Left ventricle myocardium inferior (tissue), 1 donor: ENCODE measurements at places on chromosomes 6 and 20.

DNA sequence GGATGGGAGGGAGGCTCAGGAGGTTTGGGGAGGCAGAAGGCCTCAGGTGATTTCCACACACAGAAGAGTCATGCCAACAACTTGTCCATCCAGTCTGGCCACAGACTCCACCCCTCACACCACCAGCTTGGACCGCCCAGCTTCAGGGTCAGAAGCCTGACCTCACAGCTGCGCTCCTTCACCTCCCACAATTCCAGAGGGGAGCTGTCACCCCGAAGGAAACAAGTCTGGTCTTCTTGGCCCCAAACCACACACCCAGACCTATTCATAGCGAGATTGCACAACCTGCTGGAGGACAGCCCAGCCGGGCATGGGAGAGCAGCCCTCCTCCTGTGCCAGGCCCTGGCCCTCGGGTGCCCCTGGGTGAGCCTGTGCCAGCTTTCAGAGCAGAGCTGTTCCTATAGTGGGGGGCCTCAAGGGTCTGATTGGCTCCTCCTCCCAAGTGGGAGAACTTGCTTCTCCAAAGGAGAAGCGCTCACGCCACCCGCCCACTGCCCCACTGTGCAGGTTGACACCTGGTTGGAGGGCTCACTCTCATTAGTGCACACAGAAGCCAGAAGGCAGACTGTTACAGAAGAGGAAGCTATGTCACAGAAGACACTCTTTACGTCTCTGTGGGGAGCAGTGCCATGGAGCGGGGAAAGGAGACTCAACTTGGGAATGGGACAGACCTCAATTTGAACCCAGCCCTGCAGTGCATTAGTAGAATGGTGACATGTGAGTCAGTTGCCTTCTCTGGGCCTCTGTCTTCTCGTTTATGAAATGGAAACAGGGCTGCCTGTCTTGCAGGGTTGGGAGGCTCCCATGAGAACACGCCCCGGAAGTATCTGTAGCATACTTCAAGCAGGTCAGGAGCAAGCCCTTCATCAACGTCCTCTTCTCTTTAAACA, 128.8 kb downstream of the FOXO3 start:
- peaks cover 80% of the 10 kb centered on the region for H3K4me1 ChIP-seq
- DNase-seq: peak; percentile 88
- H3K4me3 ChIP-seq: no peak overlapping the region
- peak overlapping the region; percentile 80 for H3K27ac ChIP-seq

- peaks cover 13% of the 10 kb centered on the region for H3K27me3 ChIP-seq
- no peak overlapping the region for H3K4me3 ChIP-seq
- no peak for DNase-seq
- H3K4me1 ChIP-seq: no peaks in the 10 kb centered on the region
- no peak overlapping the region for H3K27ac ChIP-seq
- no peaks in the 10 kb centered on the region for H3K36me3 ChIP-seq
Measured at GRCh38 chr6:39388606-39389483, 66.3 kb upstream of the KCNK16 start.

GRCh38 chr20:62887152-62887859, 25.7 kb upstream of the TCFL5 start:
- peaks cover 56% of the 10 kb centered on the region for H3K36me3 ChIP-seq
- H3K4me3 ChIP-seq: no peak overlapping the region
- H3K27ac ChIP-seq: peak overlapping the region; percentile 20
- peaks cover 13% of the 10 kb centered on the region for H3K4me1 ChIP-seq
- no peaks in the 10 kb centered on the region for H3K27me3 ChIP-seq

DNA sequence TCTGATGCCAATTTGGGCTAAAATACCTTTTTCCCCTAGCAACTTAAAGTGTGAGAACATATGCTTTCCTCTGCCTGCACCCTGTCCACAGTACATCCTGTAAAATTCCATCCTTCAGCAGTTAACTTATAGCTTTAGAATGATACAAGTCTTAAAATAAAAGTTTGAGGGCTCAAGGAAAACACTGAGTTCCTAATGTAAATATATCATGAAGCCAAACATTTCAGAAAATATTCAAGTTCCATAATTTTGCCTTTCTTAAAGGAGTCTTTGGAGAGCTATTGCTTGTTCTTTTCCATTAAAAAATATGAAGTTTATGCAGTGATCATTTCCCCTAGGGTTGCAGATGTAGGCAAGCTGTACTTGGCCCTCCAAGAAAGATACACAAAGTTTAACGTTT, 303.8 kb downstream of the COL12A1 start:
- H3K36me3 ChIP-seq: no peaks in the 10 kb centered on the region
- no peaks in the 10 kb centered on the region for H3K4me1 ChIP-seq
- no peak overlapping the region for H3K4me3 ChIP-seq
- H3K27ac ChIP-seq: no peak overlapping the region
- H3K27me3 ChIP-seq: no peaks in the 10 kb centered on the region
- no peak for DNase-seq

- DNase-seq: no peak
- no peak overlapping the region for H3K4me3 ChIP-seq
- no peak overlapping the region for H3K27ac ChIP-seq
- H3K4me1 ChIP-seq: peaks cover 18% of the 10 kb centered on the region
- peaks cover 17% of the 10 kb centered on the region for H3K36me3 ChIP-seq
Measured at GRCh38 chr6:26472549-26473290, 15.0 kb downstream of the BTN2A1 start.

GRCh38 chr6:41122373-41122772, 31.8 kb downstream of the TREML1 start:
- no peaks in the 10 kb centered on the region for H3K4me1 ChIP-seq
- H3K36me3 ChIP-seq: peaks cover 35% of the 10 kb centered on the region
- no peaks in the 10 kb centered on the region for H3K27me3 ChIP-seq
- H3K27ac ChIP-seq: no peak overlapping the region

DNA sequence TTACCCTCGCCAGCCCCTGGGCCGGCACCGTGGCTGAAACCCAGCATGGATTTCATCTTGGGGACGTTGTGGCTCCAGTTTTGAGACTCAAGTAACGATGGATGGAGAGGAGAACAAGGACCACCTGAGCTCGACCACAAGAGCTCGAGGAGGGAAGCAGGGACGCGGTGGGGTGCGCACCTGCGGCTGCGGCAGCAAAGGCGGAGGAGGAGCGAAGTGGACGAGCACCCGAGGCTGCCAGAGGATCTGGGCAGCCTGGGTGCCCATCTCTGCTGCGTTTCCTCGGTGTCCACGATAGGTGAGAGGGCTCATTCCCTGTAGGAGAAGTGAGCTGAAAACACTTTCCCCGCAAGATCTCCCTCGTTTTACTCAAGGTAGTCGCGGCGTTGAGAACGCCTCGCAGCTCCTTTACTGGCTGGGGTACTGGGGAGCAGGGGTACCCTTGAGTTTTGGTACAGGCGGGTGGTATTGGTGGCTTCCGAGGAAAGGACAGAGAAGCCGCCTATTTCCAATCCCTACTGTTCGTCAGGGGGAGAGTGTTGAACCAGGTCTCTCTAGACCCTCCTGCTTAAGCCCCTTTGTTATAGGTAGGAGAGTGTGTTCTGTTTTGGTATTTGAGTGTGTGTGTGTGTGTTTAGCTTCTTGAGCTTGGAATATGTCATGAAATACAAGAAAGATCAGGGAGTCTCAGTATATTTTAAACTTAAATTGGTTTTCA, 137.7 kb downstream of the TRIM27 start:
- no peak for DNase-seq
- peaks cover 100% of the 10 kb centered on the region for H3K27me3 ChIP-seq
- no peaks in the 10 kb centered on the region for H3K36me3 ChIP-seq
- no peak overlapping the region for H3K27ac ChIP-seq
- peaks cover 6% of the 10 kb centered on the region for H3K4me1 ChIP-seq

DNA sequence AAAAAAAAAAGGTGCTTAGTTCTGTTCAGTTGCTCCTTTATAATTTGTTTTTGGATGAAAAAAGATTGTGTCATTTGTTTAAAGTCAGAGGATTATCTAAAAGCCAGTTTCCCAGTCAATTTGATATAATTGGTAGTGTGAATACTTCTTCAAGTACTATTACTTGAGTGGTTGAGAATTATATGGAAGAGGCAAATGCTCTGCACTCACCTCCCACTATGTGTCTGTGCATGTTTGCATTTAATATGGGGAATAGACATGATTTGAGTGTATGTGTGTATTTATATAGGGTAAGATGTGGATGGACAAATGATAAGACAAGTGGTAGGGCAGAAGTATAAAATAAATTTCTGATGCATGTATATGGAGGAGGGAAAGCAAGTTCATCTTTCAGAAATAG, 15.8 kb downstream of the GJA1 start:
- H3K36me3 ChIP-seq: peaks cover 38% of the 10 kb centered on the region
- H3K4me1 ChIP-seq: peaks cover 22% of the 10 kb centered on the region
- no peak overlapping the region for H3K27ac ChIP-seq
- no peaks in the 10 kb centered on the region for H3K27me3 ChIP-seq

GRCh38 chr20:25863536-25864325, 167.1 kb upstream of the ZNF337 start:
- no peaks in the 10 kb centered on the region for H3K36me3 ChIP-seq
- peak overlapping the region; percentile 70 for H3K4me3 ChIP-seq
- DNase-seq: no peak
- H3K4me1 ChIP-seq: peaks cover 63% of the 10 kb centered on the region
- no peaks in the 10 kb centered on the region for H3K27me3 ChIP-seq

GRCh38 chr6:170480050-170480692, 72.9 kb downstream of the PSMB1 start:
- peaks cover 15% of the 10 kb centered on the region for H3K4me1 ChIP-seq
- H3K27ac ChIP-seq: peak overlapping the region; percentile 48
- H3K36me3 ChIP-seq: no peaks in the 10 kb centered on the region
- peak; percentile 29 for DNase-seq

DNA sequence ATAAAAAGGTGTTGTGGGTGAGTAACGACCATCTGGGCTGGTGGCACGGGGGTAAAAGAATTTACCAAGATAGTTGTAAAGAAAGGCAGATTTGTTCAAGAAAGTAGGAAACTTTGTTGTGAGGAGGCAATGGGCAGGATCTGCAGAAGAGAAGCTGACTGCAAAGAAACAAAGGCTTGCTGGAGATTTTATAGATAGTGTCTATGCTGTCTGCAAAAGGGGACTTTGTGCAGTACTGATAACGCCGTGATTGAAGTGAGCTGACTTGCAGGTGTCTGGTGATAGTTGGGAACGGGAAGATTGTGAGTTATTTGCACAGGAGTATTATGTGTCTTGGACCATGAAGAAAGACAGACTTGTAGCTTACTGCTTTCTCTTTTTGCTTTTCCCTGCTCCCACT, 36.8 kb upstream of the GSTA3 start:
- H3K27ac ChIP-seq: no peak overlapping the region
- no peak overlapping the region for H3K4me3 ChIP-seq
- no peaks in the 10 kb centered on the region for H3K4me1 ChIP-seq
- H3K27me3 ChIP-seq: peaks cover 18% of the 10 kb centered on the region

- no peaks in the 10 kb centered on the region for H3K27me3 ChIP-seq
- no peak overlapping the region for H3K4me3 ChIP-seq
- H3K27ac ChIP-seq: no peak overlapping the region
- H3K36me3 ChIP-seq: no peaks in the 10 kb centered on the region
- peaks cover 14% of the 10 kb centered on the region for H3K4me1 ChIP-seq
- no peak for DNase-seq
Measured at GRCh38 chr6:161544801-161545480, 271.1 kb upstream of the AGPAT4 start.

DNA sequence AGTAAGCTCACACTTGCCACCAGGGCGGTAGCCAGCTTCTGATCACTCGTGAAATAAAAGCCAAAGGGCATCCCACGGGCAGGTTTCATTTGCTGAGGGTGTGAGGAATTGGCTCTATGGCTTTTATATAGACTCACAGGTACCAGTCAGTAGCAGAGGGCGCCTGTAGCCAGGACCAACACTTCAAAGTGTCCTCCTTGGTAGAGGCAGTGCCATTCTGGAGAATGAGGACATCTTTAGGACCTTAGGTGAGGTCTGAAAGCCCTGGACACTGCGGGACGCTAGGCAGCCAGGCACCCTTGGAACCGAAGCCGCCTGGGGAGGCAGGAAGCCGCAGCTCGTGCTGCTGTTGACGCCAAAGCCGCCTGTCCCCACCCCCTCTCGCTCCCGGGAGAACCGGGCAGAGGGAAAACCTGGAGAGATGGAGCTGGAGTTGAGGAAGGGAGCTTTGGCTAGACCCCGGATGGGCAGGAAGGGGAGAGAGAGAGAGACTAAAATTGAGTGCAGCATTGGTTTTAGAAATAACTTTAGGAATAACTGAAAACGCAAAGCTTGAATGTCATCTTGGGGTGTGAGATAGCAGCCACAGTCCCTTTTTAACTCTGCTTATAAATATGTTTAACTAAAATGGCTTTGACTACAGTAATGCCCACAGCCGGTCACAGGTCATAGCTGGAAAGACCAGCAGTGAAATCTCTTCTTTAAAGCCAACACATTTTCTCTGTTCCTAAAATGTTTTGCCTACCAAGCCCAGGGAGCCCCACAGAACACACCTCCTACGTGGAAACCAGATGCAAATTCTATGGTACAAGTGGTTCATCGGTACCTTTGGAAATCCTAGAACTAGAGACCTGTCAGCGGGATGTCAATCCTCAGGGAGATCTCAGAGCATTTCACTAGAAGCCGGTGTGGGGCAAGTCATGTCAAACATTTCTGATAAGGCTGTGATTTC, 128.5 kb upstream of the CDYL start:
- peak overlapping the region; percentile 58 for H3K4me3 ChIP-seq
- no peaks in the 10 kb centered on the region for H3K27me3 ChIP-seq
- peaks cover 11% of the 10 kb centered on the region for H3K4me1 ChIP-seq

DNA sequence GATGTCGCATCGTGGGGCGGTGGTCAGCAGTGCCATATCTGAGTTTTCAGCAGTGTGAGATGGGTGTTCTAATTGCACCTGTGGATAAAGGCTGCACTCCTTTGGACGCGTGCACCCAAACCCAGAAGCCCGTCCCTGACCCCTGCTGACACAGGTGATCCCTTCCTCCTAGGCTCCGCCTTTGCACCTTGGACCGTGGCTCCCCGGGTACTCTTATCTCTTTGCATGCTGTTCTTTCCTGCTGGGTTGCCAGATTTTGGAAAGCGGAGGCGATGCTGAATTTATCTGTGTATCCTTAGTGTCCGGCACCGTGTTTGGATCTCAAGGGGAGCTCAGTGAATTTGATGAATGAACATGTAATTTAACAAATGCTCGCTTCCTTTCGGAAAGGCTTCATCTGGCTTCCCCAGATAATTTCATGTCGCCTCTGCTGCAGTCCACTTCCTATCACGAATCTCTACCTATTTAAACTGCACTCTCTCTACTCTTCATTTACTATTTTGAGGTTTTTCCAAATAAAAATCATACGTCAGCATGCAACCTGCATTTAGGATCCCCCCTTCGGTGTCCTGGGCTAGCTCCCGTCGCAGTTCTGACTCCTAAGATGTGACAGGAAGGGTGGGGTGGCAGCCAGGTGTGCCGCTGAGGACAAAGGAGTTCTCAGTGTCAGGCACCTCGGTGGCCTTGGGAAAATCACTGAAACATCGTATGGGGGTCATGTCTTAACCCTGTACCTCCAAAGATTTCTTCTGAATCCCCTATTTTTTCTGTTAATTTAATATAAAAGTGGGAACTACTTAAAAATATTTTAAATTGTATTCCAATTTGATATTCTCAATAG, 753 bp upstream of the PERP start:
- no peak for DNase-seq
- peaks cover 28% of the 10 kb centered on the region for H3K4me1 ChIP-seq
- H3K36me3 ChIP-seq: no peaks in the 10 kb centered on the region
- peak overlapping the region; percentile 83 for H3K4me3 ChIP-seq

GRCh38 chr6:150214310-150214709, 71.5 kb downstream of the PPP1R14C start:
- no peaks in the 10 kb centered on the region for H3K36me3 ChIP-seq
- no peak overlapping the region for H3K27ac ChIP-seq
- no peak overlapping the region for H3K4me3 ChIP-seq
- DNase-seq: no peak
